Activated B cell treated with CpG ODN at 0.5 μM for 24 hours (primary cell): ENCODE measurements at places on chromosomes 2 and 18.

DNA sequence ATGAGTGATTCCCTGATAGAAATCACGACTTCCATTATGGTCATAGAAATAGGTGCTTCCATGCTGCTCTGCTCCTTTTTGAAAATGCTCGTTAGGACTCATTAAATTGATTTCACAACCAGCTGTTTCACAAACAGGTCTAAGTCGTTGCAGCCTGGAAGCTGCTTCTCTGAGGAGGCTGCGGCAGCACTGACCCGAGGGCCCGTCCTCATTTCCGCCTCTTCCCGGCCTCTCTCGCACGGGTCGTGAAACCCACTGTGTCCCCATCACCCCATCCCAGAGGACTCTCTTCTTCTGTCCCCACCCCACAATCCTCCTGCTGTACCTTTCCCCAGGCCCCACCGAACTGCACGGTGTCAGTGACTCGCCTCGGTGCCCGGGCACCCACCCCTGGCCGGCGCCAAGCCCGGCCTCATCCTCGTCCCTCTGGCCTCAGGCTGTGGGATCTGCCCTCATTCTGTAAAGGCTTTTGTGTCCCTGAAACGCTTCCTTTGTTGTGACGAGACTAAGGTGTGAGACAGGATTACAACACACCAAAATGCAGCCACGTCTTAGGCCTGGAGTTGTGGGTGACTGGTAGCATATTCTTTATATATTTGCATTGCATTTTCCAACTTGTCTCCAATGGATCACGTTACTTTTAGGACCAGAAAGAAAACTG lies 112.7 kb upstream of the CTDP1 start:
- no peak for DNase-seq

- peak; percentile 21 for DNase-seq
These were observed at the start of gene TMEM178A for GRCh38 chr2:39665811-39666490. TSS of gene TMEM178A (plus strand) at chr2:39665917. CDS start at chr2:39665975, 58 bp downstream.

- DNase-seq = no peak
These were observed 1088.1 kb downstream of the TSN start for GRCh38 chr2:122843503-122843902.

GRCh38 chr2:111117598-111118480 lies 2.9 kb upstream of the BCL2L11 start:
- DNase-seq = peak; percentile 45

GRCh38 chr18:27769152-27769551 lies 407.8 kb downstream of the CDH2 start:
- no peak for DNase-seq
